ENCODE measurements at places on chromosomes 6 and 20. TPM values are rescaled to one million over a fixed set of nuclear protein-coding genes. Genes with fewer than 3 reads are reported as not detected.

DNA sequence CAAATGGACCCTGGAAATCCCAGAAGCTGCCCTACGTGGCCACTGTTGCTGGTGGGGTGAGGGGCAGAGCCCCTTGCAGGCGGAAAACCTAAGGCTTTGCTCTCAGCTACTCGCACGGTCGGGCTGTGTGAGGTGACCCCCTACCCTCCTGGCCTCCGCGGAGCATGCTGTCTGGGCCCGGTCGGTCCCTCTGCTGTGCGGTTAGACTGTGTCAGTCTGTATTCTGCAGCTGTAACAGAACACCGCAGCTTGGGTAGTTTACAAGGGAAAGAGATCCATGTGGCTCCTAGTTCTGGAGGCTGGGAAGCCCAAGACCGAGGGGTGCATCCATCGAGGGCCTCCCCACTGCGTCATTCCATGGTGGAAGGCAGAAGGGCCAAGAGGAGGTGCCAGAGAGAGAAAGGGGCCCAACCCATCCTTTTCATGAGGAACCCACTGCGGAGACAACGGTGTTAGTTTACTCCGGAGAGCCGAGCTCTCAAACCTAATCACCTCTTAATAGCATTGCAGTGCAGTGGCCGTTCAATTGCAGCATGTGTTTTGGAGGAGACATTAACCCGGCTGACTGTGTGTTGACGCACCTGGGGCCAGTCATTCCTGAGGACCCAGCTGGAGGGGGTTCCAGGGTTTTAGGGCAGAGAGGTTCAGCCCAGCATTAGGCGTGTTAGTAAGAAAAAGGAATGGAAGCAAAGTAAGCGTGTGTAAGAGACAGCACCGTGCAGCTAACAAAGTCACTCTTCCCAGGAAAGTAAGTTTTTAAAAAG lies 18.3 kb downstream of the COL9A3 start:
- no peaks in the 10 kb centered on the region for H3K36me3 ChIP-seq
- DNase-seq: no peak
- no peaks in the 10 kb centered on the region for H3K27me3 ChIP-seq

GRCh38 chr6:146898069-146898887 lies 299.5 kb downstream of the ADGB start:
- no peaks in the 10 kb centered on the region for H3K36me3 ChIP-seq
- DNase-seq: no peak
- no peak overlapping the region for H3K27ac ChIP-seq
- H3K27me3 ChIP-seq: no peaks in the 10 kb centered on the region
- H3K4me3 ChIP-seq: no peak overlapping the region
- no peaks in the 10 kb centered on the region for H3K4me1 ChIP-seq

- peak overlapping the region; percentile 8 for H3K27ac ChIP-seq
- peaks cover 58% of the 10 kb centered on the region for H3K4me1 ChIP-seq
- no peak for DNase-seq
- no peaks in the 10 kb centered on the region for H3K36me3 ChIP-seq
These were observed 30.0 kb downstream of the MAP3K5 start for GRCh38 chr6:136762022-136762975.

MLN gene
- total RNA-seq: not detected

DNA sequence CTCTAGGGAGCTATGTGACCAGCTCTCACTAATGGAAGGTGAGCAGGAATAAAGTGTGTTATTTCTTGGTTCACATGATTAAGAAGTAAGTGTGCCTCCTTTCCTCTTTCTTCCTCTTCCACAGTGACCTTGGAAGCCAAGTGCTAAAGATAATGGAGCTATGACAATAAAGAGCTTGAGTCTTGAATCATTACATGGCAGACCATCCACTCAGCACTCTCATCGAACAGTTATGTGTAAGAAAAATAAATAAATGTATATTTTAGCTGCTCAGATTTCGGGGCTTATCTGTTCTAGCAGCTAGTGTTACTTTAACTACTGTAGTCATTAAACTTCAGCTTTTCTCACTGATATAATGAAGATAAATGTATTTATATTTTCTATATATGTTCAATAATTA lies 72.9 kb downstream of the HDGFL1 start:
- no peaks in the 10 kb centered on the region for H3K27me3 ChIP-seq
- H3K36me3 ChIP-seq: no peaks in the 10 kb centered on the region
- no peak overlapping the region for H3K27ac ChIP-seq
- DNase-seq: no peak

TREML4 gene
- not detected for total RNA-seq

DNA sequence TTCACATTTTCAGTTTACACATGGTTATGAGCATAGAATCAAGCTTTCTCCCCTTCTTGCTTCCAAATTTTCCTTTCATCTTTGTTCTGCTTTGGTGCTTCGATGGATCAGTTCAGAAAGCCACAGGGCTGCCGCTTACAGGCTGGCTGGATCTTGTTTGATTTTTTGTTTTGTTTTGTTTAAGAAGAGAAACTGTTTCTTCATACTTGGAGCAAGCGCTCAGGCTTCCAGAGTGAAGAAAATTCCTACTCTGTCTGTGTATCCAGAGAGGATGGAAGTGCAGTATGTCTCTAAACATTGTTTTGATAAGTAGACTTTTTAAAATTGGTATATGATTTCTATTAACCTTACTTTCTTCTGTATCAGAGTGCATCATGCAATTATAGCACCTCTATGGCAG lies 66.9 kb downstream of the ARID1B start:
- H3K27ac ChIP-seq: no peak overlapping the region
- no peak for DNase-seq
- peaks cover 99% of the 10 kb centered on the region for H3K4me1 ChIP-seq
- H3K27me3 ChIP-seq: no peaks in the 10 kb centered on the region
- H3K4me3 ChIP-seq: no peak overlapping the region

SLC32A1 gene
- not detected for total RNA-seq
